Myocyte (in vitro differentiated cells): ENCODE measurements at places on chromosomes 2 and 18. TPM values are rescaled to one million over a fixed set of nuclear protein-coding genes. Genes with fewer than 3 reads are reported as not detected.

CKAP2L gene
- 0.05 and 2.0 TPM in 2 replicates for total RNA-seq

RNF181 gene
- 174 and 313 TPM in 2 replicates for total RNA-seq

SLC4A5 gene
- 0.43 and 2.0 TPM in 2 replicates for total RNA-seq

- peak; percentile 61 for DNase-seq
These were observed 54.1 kb downstream of the E2F6 start for GRCh38 chr2:11411768-11412448.

DNA sequence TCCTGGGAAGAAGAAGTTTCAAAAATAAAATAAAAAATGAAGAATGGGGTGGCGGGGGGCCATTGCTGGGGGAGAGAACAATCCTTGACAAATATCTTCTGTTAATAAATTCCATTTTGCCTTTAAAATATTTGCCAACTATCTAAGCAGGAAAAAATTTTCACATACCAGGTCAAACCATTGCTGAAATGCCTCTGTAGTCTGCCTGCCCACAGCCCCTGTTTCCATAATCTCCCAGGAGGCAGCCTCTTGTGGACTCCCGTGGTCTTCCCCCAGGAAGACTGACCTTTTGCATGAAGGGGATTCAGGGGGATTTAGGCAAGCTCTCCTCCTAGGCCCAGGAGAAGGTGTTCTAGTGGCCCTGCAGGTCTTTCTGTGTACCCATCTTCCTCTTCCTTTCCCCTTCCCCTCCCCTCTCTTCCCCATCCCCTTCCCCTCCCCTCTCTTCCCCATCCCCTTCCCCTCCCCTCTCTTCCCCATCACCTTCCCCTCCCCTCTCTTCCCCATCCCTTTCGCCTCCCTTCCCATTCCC lies 61.0 kb downstream of the RPL37A start:
- no peak for DNase-seq

- DNase-seq = no peak
These were observed 13.8 kb upstream of the CCDC68 start for GRCh38 chr18:54973046-54973445.

DNA sequence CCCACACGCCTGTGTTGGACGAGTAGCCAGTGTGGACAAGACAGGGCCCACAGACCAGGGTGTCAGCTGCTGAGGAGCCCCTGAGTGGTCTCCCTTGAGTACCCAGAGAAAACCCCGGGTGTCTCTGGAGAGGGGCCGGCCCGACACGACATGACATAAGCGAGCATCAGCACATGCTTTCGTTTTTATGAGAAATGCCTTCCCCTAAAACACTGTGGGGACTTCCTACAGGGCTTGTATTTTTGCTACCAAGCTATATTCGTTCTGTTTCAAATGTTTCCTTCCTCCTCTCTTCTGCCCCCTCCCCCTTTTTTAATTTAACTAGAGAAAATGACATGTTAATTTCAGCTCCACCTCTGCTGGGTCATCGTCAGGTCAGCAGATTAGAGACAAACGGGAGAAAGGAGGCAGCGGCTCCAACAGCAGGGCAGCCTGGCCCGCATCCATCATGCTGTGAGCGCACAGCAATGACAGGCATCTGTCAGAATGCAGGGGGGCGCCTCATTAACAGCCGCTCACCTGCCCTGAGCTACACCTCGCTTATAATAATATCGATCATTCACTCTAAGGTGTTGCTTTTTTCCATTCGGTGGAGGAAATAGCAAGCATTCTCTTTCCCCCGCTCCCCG lies 286.2 kb downstream of the ZNF516 start:
- no peak for DNase-seq

GRCh38 chr18:41936471-41937134 lies 18.4 kb upstream of the PIK3C3 start:
- no peak for DNase-seq

DNA sequence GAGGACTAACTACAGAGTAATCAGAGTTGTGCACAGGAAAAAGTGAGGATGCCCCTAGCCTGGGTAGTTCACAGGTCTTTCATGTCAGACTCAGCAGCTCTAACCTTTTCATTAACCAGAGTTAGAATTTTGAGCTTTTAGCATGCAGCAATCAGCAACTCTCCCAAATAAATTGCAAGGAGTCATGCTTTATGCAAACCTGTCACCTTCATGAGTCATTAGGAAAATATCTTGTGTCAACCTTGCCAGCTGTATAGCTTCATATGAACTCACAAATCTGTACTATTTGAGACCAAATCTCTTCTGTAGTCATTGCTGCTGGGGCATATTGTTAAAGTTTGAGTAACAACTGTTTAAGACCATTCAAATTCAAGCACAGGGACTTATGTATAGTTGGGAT lies 382.3 kb upstream of the NT5C1B start:
- no peak for DNase-seq
